ENCODE measurements at places on chromosomes 12 and 14.

GRCh38 chr12:65466911-65467310 lies 188.4 kb downstream of the MSRB3 start:
- no peak for DNase-seq

DNA sequence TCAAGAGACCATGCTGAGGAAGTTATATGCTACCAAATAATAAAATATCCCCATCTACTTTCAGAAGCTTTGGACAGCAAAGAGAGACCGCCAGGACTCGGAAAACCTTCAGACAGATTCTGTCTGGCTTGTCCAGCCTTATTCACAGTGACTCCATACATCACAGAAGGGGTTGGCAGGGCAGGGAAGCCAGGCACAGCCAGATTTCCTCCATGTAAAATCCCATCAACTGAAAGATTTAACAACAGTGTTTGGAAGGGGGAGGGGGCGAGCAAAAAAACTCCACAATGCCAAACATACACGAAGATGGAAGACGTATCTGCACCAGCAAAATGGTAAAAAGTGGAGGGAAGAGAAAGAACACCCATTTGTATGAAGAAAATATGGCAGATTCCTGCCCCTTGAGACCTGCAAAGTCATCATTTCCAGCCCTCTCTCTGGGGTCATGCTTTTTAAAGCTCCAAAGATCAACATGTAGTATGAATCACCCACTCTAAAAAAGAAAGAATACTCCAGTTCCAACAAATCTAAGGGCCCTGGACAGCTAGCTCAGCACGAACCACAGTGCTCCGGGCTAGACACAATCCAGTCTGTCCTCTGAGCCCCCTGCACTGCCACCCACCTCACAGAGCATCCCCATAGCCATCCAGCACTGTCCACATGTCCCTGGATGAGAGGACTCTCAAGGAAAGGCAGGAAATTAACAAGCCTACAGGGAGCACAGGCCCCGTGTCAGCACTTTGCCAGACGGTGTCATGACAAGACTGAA lies 116.4 kb downstream of the DICER1 start:
- DNase-seq: no peak

GRCh38 chr12:100675432-100675831 lies 101.9 kb downstream of the GAS2L3 start:
- peak; percentile 63 for DNase-seq

- no peak for DNase-seq
Observed at GRCh38 chr12:2551412-2551900, 243.3 kb upstream of the FKBP4 start.

- peak; percentile 21 for DNase-seq
Observed at GRCh38 chr14:23559010-23559925, 3.2 kb downstream of the THTPA start.

GRCh38 chr12:125180144-125180543 lies 114.9 kb downstream of the AACS start:
- no peak for DNase-seq

- no peak for DNase-seq
Observed at GRCh38 chr14:45267071-45267470, 14.1 kb upstream of the MIS18BP1 start.

- no peak for DNase-seq
Observed at GRCh38 chr12:91133871-91134270, 22.6 kb upstream of the LUM start.

GRCh38 chr12:107485731-107486130 lies 199.9 kb upstream of the PWP1 start:
- DNase-seq: no peak
